ENCODE measurements at places on chromosomes 16 and 17.
A peak's percentile ranks its signal among the peaks of the same experiment; 100 is the strongest.

GRCh38 chr17:76540381-76541300 is 797 bp downstream of the PRCD start:
- DNase-seq: peak; percentile 99

- no peak for DNase-seq
Measured at GRCh38 chr17:67636834-67637520, 80.8 kb upstream of the NOL11 start.

GRCh38 chr17:17494499-17494869 is 1.7 kb downstream of the RASD1 start:
- DNase-seq: no peak

GRCh38 chr17:10612957-10613744 is 44.0 kb downstream of the MYH3 start:
- DNase-seq: peak; percentile 26

GRCh38 chr17:75494326-75494877 is 20.9 kb downstream of the CASKIN2 start:
- no peak for DNase-seq

DNA sequence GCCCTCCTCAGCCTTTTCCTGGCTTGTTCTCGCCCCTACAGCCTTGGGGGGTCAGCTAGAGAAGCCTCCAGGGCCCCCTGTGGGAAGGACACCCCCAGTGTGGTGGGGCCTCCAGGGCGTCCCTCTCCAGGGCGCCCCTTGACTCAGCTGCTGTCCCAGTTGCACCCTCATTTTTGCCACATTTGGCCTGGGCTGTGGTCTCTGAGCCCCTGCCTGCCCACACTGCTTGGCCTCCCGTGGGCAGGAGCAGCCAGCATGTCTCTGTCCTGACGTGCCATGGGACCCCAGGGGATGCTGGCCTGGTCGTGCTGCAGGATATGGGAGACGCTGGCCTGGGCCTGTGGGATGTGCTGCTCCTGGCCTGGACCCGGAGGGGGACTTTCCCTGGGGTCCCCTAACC is 5.0 kb downstream of the CHTF18 start:
- DNase-seq: no peak

GRCh38 chr17:74009056-74009625 is 194.3 kb upstream of the RPL38 start:
- DNase-seq: no peak

- no peak for DNase-seq
Measured at GRCh38 chr17:62984801-62985200, 18.8 kb downstream of the TANC2 start.

DNA sequence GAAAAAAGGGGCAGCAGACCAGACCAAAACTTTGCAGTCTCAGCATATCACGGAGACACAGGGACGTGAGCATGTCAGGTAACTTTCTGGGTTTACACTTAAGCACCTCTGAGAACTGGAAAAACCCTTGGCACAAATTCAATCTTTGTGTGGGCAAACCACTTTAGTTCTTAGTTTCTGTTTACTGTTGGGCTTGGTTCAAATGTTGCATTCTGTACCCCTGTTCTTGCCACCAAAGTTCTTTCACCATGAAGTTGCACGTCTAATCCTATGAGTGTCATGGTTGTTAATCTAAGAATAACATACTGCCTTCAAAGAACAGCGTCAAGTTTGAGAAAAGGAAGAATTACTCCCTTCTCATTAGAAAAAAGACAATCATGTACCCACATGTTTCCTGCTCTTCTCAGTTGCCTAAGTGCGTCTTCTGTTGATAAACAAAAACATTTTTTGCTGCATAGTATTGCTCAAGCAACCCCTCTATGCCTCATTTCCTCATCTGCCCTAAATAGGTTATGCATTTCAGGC is 11.6 kb downstream of the KRT33A start:
- no peak for DNase-seq

DNA sequence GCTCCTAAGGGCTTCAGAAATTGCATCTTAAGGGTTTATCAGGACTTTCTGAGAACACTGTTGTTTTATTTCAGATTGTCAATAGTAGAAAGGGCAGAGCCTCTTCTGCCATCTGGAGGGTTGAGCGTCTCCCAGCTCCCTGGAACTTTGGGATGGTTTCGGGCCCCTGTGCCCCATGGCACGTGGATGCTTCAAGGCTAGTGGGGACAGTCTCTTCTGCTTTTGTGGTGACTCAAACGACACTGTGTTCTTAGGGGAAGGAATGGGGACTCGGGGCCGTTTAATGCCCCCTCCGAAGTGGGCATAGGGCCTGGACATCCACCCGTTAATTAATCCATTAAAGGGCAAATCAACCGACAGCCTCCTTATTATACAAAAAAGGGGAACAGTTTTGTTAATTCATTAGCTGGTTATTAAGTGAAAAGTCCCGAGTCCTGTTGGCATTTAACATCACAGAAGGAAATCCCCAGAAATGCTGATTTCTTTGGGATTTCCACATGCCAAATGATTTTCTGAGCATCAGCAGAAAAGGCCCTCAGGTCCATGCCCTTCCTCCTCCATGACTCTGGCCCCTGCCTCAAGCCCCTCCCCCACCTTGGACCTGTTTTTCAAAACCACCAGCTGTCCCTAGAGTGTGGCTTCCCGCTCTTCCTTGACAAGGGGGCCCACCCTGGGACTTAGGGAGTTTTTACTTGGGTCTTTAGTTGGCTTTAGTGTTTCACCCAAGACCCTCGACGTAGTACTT is 68.7 kb downstream of the ARSG start:
- DNase-seq: no peak

Measured in mesendoderm (in vitro differentiated cells).